ENCODE measurements at places on chromosomes 4 and X. TPM values are rescaled to one million over a fixed set of nuclear protein-coding genes. Genes with fewer than 3 reads are reported as not detected.

ADRA2C gene
- total RNA-seq: 5.4 TPM

PSAPL1 gene
- not detected for total RNA-seq

MECP2 gene
- 53.4 TPM for total RNA-seq

CLDN34 gene
- 0.34 TPM for total RNA-seq

CXCL5 gene
- total RNA-seq: 48.5 TPM

CTAG1A gene
- total RNA-seq: not detected

GUCY1A1 gene
- total RNA-seq: 115 TPM

FGF2 gene
- total RNA-seq: 11.6 TPM

ANOS1 gene
- 24.3 TPM for total RNA-seq

UGT2B17 gene
- total RNA-seq: not detected

HGFAC gene
- 0.28 TPM for total RNA-seq

PAQR3 gene
- 12.1 TPM for total RNA-seq

RBM46 gene
- not detected for total RNA-seq

CCDC110 gene
- total RNA-seq: 1.8 TPM

KIF4A gene
- 2.4 TPM for total RNA-seq

MXRA5 gene
- 17.0 TPM for total RNA-seq

GPRASP2 gene
- total RNA-seq: 6.0 TPM

NIPAL1 gene
- 2.1 TPM for total RNA-seq

FAM9B gene
- total RNA-seq: not detected

WAS gene
- total RNA-seq: 8.1 TPM

LANCL3 gene
- 2.0 TPM for total RNA-seq

HERC6 gene
- 12.1 TPM for total RNA-seq

ADH1B gene
- 364 TPM for total RNA-seq

GLRA2 gene
- total RNA-seq: not detected

TMPRSS11A gene
- total RNA-seq: not detected

FGB gene
- total RNA-seq: 0.28 TPM

VCX3B gene
- not detected for total RNA-seq

BMX gene
- 4.0 TPM for total RNA-seq

CACNA1F gene
- 0.55 TPM for total RNA-seq

MAGEB2 gene
- not detected for total RNA-seq

NDNF gene
- total RNA-seq: 381 TPM

ZNF630 gene
- total RNA-seq: 2.5 TPM

MAGIX gene
- total RNA-seq: 15.2 TPM
